Stimulated activated CD8-positive, alpha-beta memory T cell treated with anti-CD3 and anti-CD28 coated beads, Interleukin-15, amount 100 ng/mL, for 48 hours (primary cell): ENCODE measurements at places on chromosomes 11 and 22.

DNA sequence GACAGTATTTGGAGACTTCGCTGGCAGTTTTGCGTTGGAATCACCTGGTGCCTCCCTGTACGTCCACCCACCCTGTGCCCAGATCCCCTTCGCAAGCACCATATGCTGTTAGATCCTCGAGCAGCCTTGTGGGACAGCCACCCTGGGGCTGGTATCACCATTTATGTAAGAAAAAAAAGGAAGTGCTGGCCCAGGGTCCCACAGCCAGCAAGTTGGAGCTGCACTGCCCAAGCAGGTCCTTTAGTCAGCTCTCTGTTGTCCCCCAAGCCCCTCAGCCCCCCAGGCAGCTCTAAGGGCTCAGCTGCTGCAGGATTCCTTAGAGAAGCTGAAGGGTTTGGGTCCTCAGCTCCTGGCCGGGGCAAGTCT, 80.3 kb downstream of the FBLN1 start:
- no peak for DNase-seq

DNA sequence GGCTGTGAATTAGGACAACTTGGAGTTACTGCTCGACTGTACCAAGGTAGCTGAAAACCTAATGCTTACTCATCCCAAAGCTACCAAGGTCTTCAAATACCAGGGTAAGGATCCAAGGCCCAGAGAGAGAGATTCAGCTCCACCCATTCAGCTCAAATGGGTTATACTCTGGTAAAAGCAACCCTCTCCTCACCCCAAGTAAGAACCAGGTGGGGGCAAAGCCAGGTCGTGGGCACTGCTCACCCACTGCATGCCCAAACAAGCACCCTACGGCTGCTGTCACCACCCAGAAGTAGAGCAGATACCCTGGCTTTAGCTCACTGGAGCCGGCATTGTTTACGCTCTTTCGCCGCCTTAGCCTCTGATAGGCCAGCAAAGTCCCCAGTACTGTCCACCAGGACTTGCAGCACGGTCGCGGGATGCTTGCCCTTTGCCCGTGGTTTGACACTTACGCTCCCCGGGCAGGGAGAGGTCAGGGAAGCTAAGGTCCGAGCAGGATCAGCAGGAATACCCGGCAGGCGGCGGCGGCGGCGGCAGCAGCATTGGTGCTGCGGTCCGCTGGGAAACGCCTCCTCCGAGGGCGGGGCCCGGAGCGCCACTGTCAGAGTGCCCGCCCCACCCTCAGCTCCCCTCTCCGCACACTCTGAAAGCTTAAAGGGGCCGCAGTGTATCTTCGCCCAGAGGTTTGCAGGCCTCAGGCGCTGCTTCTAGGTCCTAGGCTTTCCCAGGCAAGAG, 19.6 kb downstream of the CKAP5 start:
- peak; percentile 59 for DNase-seq

- DNase-seq: no peak
Observed at GRCh38 chr22:19036523-19037273, 85.5 kb downstream of the DGCR2 start.

DNA sequence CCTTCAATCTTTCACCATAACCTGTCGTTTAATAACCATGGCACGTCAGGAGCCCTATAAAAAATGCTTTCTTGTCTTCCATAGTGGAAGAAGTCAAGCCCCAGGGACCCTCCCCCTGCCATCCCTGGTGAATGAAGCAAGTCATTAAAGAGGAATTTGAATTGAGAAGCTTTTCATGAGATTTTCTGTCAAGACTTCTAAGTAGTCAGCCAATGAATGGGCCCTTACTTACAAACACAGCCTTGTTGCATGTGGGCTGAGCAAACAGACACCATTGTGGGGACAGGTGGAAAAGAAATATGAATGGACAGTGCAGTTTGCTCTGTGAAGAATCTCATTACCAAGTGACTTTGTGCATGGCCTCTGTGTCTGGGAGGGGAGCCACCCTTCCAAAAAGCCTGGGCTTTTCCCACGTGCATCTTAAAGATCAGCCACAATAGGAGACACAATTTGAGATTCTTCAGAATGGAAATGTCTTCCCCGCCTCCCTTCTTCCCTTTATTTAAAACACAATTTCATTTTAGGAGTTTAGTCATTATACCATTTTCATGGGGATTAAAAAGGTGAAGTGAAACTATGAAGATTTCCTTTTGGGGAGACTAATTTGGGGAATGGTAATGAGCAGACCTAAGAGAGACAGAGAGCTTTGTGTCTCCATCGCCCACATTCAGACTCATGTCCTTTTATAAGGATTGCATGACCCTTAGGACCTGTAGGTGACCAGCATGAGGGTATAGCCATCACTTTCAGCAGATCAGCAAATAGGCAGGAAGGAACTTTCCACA, 152.0 kb downstream of the LRRC4C start:
- no peak for DNase-seq

DNA sequence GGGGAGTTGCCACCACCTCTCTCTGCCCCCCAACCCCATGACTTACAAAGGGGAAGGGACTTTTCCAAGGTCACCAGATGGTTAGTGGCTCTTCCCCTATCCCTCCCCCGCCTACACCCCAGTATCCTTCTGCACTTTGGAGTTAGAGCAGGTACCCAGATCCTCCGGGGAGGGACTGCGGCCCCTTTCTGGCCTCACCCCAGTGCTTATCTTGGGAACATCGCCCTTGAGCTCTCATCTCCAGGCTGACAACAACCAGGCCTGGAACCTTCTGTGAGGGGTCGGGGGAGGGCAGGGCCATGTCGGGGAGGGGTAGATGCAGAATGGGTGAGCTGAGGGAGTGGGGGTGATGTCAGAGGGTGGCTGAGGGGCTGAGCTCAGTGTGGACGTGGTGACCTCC, 7.5 kb upstream of the NAALADL1 start:
- DNase-seq: no peak

GRCh38 chr11:94400839-94401772, at the start of gene GPR83:
Gene GPR83, minus strand, starts transcription at chr11:94401419. Its CDS starts 172 bp downstream, at chr11:94401247.
- no peak for DNase-seq

- no peak for DNase-seq
Observed at GRCh38 chr11:117621226-117621625, 175.8 kb downstream of the DSCAML1 start.

- DNase-seq: no peak
Observed at GRCh38 chr22:38180841-38181452, 683 bp downstream of the PLA2G6 start.

- no peak for DNase-seq
Observed at GRCh38 chr11:111322534-111322933, 24.2 kb downstream of the POU2AF3 start.

DNA sequence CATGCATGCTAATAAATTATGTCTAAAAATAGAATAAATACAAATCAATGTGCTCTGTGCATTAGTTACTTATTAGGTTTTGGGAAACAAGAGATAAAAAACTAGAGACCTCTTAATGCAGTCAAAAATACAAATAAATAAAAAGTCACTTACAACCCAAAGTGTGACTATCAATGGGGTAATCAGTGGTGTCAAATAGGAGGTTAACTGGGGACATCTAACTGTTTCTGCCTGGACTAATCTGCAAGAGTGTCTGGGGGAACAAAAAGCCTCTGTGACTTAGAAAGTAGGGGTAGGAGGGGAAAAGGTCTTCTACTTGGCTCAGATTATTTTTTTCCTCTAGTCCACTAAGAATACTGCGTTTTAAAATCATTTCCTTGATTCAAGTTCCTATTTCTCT, 810 bp upstream of the HBB start:
- no peak for DNase-seq

DNA sequence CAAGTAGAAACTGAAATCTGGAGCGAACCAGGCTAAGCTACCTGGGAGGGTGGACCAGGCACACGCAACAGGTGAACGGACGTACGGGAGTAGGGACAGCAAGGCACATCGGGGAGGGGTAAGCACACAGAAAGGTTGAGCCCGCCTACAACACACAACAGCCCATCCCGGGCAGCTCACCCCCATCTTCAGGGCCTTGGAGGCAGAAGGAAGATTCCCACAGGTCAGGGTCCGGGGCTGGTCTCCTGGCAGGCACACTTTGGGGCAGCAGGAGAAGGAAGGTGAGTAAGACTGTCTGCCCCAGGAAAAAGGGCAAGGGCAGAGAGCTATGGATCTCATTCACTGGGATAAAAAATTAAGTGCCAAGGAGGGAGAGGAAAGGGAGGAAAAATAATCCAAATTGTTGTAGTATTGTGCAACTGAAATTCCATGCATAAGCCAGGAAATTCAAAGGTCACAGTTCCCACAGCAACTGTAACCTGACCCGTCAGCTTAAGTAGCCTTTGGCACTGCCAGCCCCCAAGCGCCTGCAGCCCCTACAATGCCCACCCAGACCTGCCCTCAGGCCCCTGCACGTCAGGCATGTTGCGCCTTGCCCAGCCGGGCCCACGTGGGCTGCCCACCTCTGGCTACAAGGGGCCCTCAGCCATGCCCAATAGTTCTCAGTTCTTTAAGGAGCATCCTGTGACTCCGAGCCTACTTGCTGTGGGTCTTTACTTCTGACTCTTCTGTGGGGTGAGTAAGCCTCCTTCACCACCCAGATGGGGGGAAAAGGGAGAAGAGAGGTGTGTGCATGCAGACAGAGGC, 51.8 kb downstream of the MICAL3 start:
- DNase-seq: no peak

DNA sequence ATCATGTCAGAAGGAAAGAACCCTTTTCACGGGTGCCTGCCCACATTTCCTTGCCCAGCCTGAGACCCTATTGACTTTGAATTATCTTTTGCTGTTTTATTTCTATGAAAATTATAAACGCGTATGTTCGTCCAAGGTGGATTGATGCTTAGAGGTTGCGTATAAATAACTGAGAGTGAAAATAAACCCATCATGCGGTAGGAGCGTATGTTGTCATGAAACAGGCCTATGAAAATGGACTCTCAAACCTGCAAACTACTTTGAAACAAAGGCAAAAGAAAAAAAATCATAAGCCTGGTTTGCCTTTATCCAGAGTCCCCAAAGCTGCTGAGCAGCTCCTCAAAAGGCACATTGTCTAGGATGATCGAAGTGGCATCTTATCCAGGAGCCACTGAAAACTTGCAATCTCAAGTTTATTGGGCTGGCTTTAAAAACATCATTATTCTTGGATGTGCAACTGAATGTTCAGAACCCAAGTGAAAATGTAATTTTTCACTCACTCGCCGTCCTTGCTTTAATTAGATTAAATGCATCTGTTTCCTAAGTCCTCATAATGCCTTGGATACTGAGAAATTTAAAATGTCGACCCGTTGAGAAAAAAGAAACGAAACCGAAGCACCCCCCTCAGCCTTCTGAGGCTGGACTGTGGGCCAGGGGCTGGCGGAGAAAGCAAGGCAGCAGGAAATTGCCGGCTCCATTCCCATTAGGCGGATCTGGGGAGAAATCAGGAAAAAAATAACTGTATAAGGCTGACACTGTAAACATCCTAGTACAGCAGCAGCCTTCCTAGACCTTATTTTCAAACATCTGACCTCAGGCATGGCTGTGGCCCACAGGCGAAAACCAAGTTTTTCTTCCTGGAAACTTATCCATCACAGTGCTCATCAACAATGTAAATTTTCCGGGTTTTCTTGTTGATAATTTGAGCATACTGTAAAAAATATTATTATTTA, 82.9 kb upstream of the PPARA start:
- DNase-seq: no peak

- DNase-seq: no peak
Observed at GRCh38 chr11:2942872-2943710, 13.9 kb upstream of the PHLDA2 start.

DNA sequence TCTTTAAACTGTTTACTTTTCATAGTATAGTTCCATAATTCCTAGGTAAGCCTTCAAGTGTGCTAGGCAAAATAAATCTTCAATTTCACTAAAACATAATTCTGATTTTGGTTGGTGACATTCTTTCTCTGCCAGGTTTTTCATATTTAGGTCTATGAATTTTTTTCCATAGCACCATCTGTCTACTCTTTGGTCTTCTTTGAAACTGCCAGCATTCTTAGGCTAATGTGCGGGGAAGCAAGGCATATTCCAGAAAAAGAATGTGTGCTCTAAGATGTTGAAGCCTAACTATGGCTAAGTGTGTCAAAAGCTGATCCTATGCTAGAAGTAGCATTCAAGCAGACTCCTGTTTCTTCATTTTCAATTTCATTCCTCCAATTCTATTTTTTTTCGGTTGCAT, 213.9 kb upstream of the C11orf87 start:
- DNase-seq: no peak

GRCh38 chr11:767238-767637, 10.0 kb downstream of the GATD1 start:
- DNase-seq: no peak

DNA sequence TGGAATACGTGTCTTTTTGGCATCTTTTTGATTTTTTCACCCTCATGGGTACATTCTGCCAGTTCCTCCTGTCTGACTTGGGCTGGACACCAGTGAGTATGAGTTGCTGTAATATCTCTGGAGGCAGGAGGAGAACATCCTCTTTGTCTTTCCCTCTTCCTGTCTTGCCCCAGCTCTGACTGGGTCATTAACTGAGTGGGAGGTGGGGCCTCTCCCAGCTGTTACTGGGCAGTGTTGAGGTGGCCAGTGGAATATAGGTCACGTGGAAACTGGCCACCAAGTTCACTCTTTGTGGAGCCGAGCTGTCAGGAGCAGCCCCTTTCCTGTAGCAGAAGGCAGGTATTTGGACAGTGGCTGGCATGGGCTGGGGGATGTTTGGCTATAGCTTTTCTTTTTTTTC, 2.2 kb downstream of the GLB1L2 start:
- DNase-seq: no peak

DNA sequence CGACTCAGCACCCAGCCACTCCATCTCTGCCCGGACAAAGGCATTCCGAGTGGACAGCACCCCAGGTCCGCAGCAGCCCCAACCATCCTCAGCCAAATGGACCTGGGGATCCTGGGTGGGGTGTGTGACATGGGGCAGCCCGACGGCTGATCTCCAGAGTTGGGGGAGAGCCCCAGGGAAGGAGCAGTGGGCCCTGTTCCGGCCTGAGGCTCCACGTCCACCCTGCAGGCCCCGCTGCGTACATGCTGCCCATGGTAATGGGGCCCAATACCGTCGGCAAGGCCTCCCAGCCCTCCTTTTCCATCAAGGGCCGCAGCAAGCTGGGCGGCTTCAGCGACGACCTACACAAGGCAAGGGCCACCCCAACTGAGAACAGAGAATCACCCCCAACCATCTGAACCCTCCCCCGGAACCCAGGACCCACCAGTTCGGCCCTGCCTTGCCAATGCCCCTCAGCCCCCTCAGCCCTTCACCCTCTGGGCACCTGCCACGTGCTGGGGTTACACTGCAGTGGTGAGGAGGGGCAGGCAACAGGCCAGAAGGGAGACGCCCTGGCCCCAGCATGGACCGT, 5.4 kb downstream of the SCGB1C1 start:
- DNase-seq: no peak

- DNase-seq: no peak
Observed at GRCh38 chr11:2149864-2150847, 10.9 kb downstream of the INS start.

- DNase-seq: no peak
Observed at GRCh38 chr22:32991353-32992101, 66.7 kb downstream of the SYN3 start.
